Endothelial cell (in vitro differentiated cells): ENCODE measurements at places on chromosomes 6 and 20.

DNA sequence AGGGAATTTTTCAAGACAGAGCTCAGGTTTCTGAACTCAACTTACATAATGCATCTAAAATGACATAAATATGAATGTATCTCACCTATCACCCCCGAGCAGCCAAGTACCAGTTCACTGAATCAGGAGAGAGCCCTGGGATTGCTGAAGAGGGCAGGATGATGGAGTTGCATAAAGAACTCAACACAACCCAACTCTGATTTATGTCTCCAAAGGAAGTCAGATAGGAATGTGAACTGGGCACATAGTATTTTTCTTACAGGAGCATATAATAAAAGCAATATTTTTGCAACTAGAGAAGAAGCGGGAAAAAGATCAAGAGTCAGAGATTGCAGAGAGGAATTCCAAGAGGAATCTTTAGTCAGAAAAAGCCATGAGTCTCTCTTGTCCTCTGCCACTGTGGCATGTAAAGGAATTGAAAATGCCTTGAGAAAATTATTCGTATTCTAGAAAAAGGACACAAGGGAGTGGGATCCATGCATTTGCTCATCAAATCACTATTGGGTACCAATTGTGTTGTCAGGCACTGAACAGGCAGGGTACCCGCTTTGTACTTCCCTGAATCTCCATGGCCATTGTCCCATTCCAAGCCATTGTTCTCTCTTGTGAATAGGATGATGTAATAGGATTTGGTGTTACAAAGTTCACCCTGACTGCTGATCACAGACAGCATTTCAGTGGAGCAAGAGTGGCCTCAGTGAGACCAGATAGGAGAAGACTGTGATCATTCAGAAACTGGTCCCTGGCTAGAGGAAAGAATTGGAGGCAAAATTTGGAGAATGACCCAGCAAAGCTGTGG, 16.3 kb downstream of the RIN2 start:
- DNase-seq = no peak

GRCh38 chr6:151008425-151008824, 142.9 kb downstream of the MTHFD1L start:
- no peak for DNase-seq

- no peak for DNase-seq
Measured at GRCh38 chr20:48621376-48622078, 206.3 kb downstream of the PREX1 start.

DNA sequence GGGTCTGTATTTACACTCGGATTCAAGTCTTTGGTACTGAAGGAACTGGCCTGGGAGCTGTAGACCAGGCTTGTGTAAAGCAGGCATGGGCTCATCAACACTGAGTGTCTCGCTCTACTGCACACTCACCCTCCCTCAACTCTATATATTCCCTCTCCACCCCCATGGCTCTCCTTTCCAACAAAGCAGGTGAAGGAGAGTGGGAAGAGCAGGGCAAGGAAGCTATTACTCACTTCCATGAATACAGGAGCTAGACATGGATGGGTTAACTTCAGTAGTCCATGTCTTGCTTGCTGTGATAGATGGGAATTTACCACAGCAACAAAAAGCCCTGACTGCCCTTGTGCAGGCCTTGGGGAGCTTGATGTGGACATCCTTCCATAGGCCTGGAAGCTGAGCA, 20.7 kb upstream of the SLC2A12 start:
- no peak for DNase-seq

DNA sequence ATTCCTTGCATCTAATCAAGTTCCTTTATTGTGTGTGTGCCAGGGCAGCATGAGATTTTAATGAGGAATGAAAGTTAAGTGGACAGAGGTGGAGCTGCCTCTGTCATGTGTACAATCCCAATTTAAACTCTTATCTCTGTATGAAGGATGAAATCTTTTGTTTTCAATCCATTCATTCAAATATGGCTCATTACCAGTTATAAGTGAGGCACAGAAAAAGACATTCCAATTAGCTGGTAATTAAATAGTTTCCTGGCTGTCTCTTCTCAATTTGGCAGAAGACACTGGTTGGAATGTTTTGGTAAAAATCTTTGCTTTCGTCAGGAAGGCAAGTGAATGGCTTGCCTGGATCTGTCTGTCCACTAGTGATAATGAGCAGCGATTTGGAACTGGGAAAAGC, 46.4 kb downstream of the CLVS2 start:
- no peak for DNase-seq

GRCh38 chr20:52500157-52500556, 308.6 kb upstream of the ZFP64 start:
- DNase-seq = no peak

DNA sequence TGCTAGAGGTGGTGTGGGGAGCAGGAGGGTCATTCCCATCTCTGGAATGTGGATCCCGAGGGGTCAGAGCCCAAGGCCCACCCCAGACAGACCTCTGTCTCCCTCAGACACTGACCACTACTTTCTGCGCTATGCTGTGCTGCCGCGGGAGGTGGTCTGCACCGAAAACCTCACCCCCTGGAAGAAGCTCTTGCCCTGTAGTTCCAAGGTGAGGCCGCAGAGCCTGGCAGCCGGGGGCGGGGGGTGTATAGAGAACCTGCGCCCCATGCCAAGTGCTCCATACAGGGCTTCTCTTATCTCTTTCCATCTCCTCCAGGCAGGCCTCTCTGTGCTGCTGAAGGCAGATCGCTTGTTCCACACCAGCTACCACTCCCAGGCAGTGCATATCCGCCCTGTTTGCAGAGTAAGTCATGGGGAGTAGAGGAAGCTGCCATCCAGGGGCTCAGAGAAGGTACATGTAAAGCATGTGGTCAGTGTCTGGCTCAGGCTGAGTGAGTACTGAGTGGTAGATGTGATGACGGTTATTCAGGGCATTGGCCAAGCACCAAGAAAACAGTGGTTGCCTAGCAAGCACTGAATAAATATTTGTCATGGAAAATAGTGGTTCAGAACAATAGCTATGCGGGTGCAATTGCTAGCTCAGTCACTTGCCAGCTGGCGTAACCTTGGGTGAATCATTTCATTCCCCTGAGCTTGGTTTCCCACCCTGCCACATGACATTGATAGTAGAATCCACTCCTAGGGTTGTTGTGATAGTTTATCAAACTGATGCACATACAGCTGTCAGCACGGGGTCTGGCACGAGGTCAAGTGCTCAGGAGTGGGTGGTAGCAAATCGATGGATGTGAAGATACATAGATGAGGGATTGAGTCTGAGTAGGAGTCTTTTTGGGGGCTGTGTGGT, 3.5 kb downstream of the PIGT start:
- DNase-seq = no peak

- DNase-seq = no peak
Measured at GRCh38 chr6:40315060-40315459, 272.1 kb downstream of the LRFN2 start.

DNA sequence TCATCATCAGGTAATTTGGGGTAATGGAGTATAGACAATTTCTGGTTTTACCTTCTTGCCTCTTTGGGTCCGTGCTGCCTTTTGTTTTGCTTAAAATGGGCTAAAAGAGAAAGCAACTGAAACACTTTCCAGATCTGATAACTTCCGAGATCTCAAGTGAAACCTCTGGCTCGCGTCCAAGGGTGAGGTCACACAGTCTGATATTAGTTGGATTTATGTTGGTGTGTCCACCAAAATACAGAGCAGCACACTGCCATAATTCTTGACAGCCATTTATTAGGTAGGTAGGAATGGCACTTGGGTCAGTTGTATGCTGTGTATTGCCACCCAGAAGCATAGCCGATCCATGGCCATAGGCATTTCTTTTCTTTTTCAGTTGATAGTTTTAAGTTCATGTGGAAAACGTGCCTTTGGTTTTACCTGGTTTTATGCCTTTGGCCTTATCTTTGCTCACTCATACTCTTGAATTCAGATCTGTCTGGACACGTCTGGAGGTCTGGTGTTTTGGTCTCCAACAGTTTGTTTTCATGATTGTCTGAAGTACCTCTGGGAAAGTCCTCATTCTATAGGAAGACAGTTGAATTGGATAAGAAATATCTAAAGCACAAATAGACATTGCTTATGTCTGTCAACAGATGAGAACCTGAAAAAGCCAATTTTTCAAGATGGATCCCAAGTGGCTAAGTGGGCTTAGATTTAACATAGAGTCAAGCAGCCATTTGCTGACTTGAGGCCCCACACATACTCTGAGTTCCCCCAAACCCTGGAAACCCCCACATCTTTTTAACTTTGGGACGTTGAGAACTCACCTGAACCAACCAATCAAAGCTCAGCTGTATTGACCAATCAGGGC, 320.8 kb downstream of the SOX4 start:
- DNase-seq = no peak

GRCh38 chr20:44188752-44189151, 1.8 kb upstream of the JPH2 start:
- no peak for DNase-seq

DNA sequence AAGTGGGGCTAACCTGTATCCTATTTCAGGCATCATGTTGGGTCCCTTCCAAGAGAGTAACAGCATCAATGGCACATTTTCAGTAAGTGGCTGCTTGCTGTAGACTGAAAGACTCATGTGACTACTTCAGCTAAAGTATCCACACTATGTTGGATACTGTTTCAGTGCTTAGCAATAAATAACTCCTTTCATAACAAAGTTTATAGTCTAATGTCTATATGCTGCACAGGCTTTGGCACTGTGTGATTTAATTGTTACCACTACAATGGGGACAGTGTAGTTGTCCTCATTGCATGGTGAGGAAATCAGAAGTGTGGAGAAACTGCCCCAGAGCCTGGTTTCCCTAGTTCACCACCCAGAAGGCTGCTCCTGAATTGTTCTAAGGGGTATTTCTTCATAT, 318.0 kb upstream of the PTCHD4 start:
- DNase-seq = no peak

DNA sequence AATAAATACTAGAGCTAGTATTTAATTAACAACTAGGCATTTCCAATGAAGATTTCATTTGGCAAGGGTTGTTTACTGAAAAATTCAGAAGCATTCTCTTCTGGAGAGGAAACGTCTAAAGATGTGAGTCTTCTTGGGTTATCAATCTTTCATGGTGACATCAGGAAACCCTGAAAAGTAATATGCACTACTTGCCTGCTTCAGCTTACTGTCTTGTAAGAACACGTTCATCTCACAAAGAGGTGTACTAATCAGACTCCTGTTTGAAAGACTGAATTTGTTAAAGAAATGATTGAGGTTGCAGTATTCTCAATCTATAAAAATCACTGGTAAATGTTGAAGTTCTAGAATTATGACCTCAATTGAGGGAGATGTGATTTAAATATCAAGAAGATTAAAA, 16.9 kb downstream of the PLEKHG1 start:
- DNase-seq = no peak

DNA sequence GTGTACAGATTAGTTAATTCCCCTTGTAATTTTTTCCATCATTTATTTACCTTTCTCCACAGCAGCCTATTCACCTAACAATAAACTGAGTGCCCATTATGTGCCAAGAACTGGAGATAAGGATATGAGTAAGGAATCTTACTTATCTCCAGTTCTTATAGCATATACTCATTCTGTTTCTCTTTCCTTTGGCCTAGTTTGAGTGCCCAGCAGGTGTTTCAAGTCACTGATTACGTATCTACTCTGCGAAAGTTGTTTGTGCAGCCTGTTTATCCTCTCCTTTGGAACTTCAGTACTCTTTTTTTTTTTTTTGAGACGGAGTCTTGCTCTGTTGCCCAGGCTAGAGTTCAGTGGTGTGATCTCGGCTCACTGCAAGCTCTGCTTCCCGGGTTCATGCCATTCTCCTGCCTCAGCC, 17.3 kb upstream of the POU5F1 start:
- DNase-seq = no peak

- no peak for DNase-seq
Measured at GRCh38 chr6:20559924-20560551, 25.8 kb downstream of the CDKAL1 start.

- no peak for DNase-seq
Measured at GRCh38 chr6:75333676-75334200, 49.1 kb upstream of the TMEM30A start.

- DNase-seq = peak; percentile 31
Measured at GRCh38 chr20:36950414-36951197, 902 bp downstream of the SAMHD1 start.

GRCh38 chr6:146840216-146840615, 241.4 kb downstream of the ADGB start:
- no peak for DNase-seq

GRCh38 chr6:137729866-137730629, 137.0 kb upstream of the TNFAIP3 start:
- DNase-seq = no peak

- no peak for DNase-seq
Measured at GRCh38 chr6:166940643-166941068, 15.7 kb downstream of the RNASET2 start.

GRCh38 chr20:43751167-43752050, 24.6 kb upstream of the GTSF1L start:
- DNase-seq = no peak

DNA sequence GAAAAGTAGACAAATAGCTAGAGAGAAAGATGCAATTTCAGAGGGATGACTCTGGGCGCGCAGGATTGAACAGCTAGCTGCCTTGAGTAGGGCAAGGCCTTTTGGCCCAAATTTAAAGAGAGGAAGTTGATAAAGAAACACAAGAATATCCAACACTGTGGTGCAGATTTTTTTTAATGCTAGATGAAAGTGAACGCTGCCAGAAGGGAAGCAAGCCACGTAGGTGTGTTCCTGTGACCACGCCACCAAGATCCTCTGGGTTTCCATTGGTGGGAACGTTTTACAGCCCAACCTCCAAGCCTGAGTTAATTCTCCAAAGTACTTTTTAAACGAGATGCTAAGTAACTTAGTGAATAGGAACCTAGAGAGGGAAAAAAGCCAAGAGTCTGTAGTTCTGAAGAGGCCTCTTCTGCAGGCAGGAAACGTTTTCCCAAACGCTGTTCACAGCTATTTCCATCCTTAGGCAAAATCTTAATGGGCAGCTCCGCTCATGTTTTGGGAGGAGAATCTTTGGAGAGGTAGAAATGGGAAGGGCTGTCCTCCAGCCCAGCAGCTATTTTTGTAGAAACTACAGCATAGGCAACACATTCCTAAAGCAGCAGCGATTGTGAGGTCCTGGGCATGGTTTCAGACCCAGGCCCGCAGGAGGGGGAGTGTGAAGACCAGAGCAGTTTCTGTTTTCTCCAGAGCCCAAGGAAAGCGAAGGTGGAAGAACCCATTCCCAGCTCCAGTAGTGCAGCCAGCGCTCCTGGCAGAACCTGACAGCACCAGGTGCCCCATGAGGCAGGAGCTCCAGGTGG, 8.2 kb downstream of the LY86 start:
- DNase-seq = no peak

- DNase-seq = no peak
Measured at GRCh38 chr6:44527181-44527580, 139.7 kb downstream of the CDC5L start.

- peak; percentile 46 for DNase-seq
Measured at GRCh38 chr20:46347841-46348803, 39.8 kb upstream of the CDH22 start.

GRCh38 chr6:154125421-154125820, 86.4 kb downstream of the OPRM1 start:
- DNase-seq = no peak

GRCh38 chr20:2871111-2871465, 2.2 kb upstream of the PTPRA start:
- DNase-seq = no peak

GRCh38 chr6:33886673-33887144, 82.9 kb upstream of the MLN start:
- DNase-seq = no peak
